Germinal center (tissue), 1 donor: ENCODE measurements at places on chromosomes 6 and 20.

GRCh38 chr6:108627692-108628550 is 67.2 kb downstream of the FOXO3 start:
- DNase-seq: no peak

DNA sequence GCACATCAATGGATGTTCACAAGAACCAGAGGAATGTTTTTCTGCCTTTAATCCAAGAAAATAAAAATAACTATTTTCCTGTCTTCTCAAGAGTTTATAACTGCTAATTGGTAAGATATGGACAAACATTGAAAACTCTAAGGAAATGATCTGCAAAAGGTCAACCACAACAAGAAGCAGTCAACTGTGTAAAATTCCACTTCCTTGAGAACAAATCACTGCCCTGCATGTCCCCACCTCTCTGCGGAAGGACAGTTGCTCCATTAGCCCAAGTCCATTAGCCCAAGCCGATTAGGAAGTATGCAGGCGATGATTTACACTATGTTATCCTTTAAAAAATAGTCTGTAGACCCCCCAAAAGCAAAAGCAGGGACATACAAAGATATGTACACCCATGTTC is 27.6 kb downstream of the SLC22A23 start:
- no peak for DNase-seq

GRCh38 chr20:41004531-41005360 is 23.9 kb upstream of the TOP1 start:
- DNase-seq: no peak

- no peak for DNase-seq
Measured at GRCh38 chr20:37898233-37899104, 4.5 kb upstream of the VSTM2L start.
